ENCODE measurements at places on chromosomes 7 and 10.
A peak's percentile ranks its signal among the peaks of the same experiment; 100 is the strongest.

GRCh38 chr10:78513986-78514385 lies 480.3 kb downstream of the RPS24 start:
- DNase-seq: no peak

DNA sequence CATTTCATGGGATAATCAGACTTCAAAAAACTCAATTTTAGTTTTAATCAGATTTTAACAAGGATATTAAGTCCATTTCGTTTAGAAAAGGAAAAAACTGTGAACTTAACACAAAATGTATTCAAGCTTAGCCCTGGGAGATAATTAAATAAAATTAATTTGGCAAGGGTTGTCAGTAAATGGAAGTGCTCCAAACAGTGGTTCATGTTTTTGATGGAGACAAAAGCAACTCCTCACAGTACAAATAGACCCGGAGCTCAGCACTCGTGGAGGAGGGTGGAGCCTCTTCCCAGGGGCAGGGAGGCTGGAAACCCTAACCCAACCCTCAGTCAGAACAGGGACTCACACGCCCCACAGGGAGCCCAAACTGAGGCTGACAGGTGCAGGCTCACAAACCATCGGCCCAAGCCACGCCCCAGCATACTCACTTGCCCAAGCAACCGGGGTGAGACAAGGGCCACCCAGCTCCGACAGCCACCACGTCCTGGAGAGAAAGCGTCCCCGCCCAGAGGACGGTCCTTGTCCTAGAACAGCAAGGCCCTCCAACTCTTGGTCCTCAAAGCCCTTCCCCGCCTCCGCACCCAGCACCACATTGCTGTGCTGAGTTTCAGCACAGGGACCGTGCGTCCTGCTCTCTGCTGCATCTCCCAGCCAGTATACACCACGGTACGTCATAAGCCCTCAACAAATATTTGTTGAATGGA lies 39.8 kb downstream of the MAD1L1 start:
- no peak for DNase-seq

- no peak for DNase-seq
These were observed 88.0 kb downstream of the FGFR2 start for GRCh38 chr10:121510201-121510771.

DNA sequence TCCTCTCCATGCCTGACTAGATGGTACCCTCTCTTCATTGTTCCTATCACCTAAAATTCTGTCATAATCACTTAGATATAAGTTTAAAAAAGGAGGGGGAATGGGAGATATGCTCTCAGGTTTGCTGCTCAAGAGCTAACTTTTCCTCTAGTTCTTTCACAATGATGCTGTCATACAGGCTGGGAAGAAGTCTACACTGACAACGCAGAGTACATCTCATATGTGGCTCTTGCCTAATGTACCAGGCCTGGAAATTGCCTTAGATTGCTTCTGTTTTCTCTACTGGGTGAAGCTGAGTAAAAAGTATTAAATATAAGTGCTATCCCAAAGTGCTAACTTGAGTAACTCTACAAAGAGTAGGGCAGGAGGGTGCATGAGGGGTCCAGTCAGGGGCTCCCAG lies 43.8 kb upstream of the BET1 start:
- peak; percentile 25 for DNase-seq

DNA sequence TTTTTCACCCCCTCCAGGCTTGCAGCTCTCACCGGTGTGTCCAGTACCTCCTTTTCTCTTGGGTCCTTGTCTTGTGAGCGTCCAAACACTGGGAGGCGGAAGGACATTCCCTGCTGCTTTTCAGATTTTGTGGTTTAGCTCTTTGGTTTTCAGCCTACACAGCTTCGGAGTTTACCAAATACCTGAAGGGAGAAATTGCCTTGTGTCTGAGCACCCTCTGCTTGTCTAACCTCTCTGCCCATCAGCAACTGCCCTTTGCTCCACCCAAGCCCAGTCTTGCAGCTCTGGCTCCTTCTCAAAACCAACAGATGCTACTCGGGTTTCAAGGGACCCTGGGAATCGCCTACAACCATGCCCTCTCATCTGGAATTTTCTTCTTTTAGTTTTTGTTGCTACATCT lies 519.1 kb upstream of the IGFBP3 start:
- DNase-seq: no peak

DNA sequence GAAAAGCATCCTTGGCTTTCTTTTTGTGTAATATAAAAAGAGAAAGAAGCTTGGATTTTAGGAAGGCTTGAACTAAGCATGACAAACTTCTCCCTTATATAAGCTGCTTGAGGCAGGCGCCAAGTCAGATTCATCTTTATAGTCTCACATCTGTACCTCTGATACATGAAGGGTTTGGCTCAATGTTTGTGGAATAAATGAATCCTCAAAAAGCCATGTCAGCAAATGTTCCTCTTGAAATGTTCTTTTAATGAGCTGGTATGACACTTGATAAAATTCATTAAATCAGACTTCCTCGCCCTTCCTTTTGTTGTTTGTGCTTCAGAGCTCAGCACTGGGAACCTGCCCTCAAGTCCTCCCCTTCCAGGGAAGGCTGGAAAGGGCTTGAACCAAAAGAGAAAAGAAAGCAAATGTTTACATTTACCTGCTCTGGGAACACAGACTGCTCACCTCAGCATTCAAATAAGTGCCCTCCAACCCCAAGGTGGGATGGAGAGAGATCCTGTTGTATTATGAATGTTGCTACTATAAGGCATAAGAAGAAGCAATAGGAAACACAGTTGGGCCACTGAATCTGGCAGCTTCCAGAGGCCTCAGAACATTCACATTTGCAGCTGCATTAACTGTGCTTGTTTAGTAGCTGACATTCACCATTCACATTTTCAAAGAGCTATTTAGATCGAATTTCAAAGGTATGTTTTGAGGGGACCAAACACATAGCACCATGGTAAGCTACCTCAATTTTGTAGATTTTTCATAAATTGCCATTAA lies 212.6 kb downstream of the CACNA2D1 start:
- no peak for DNase-seq

DNA sequence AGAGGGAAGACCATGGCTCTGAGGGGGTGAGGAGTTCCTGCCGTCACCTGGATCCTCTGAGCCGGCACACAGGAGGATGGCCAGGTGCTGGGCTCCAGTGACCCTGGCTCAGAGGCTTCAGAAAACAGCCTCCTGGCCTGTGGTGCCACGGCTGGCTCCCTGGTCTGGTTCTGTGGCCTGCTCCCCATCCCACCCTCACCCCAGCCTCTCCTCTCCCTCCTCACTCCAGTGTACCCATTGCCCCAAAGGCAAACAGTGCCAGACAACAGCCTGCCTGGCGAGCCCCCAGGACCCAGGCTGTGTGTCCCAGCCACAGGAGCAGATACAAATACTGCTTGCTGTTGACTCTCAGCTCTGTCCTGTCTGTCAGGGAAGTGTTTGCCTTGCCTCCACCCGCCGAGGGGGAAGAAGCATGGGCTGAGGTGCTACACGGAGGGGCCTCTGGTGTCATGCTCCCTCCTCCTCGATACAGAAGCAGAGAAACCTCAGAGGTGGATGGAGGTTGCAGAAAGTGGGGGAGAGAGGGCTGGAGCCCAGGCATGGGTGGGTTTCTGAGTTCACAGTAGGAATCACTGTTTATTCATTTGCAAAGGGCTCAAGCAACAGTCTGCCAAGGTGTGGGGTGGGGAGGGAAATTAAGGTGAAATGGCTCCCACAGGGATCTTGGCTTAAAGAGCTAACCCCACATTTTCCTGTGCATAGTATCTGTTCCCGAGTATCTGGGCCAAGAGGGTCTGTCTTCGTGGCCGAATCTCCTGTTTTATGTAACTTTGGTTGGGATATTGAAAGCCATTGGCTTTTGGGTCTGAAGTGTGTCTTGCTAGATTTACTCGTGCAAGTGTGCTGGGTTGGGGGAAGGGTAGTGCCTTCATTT lies 5.5 kb downstream of the ADRA2A start:
- DNase-seq: no peak

- no peak for DNase-seq
These were observed 149.5 kb upstream of the SMIM30 start for GRCh38 chr7:113267885-113268284.

- no peak for DNase-seq
These were observed 41.9 kb downstream of the IQUB start for GRCh38 chr7:123492485-123492884.

DNA sequence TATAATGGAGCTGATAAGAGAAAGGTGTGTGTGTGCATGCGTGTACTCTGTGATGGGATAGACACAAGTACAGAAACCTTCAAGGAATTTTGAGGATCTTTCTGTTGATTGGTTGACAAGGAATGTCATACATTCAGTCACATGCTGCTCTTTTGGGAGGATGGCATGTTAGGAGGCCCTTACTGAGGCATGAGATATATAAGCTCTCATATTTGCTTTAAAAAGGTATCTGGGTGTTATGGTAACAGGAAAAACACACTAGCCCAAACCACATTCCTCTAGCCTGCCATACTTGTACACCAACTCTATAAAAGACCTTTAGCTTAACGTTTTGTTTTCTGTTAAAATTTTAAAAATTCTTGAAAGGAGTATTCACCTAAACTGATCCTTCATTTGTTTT lies 72.5 kb upstream of the EGFR start:
- no peak for DNase-seq
